ENCODE measurements at places on chromosomes 3 and 15.

- DNase-seq: no peak
Observed at GRCh38 chr3:127027811-127028548, 45.1 kb downstream of the PLXNA1 start.

DNA sequence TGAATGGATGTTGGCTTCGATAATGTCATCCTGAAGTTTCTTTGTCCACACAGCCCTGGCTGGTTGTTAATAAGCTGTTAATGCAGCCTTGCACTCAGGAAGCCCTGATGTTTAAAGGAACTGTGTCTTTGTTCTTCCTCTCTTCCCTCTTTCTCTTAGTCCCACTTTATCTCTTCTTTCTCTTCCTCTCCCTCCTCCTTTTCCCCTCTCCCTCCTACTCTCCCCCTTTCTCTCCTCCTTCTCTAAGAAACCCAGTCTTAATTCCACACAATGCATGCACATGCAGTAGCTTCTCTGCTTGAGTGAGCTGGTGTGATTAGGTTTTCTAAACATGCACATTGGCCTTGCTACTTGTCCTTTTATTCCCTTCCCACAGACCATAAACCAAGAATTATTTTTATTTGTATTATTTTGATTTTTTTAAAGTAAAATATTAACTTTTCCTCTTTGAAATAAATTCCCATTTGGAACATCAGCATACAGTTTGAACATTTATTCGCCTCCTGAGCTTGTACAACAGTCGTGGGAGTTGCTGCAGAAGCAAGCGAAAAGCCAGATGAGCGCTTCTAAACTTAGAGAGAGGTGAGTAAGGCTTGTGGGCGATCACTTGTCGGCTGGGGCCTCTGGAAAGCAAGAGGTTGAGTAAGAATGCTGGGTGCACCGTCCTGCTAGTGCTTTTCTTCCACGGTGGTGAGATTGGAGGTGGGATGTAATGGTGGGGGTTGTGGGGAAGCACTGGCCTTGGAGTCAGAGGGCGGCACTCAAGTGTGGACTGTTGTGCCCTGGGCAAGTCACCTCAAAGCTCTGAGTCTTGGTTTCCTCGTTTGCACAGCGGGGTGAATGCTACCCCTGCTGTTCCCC, 7.2 kb downstream of the GHRL start:
- DNase-seq: no peak

DNA sequence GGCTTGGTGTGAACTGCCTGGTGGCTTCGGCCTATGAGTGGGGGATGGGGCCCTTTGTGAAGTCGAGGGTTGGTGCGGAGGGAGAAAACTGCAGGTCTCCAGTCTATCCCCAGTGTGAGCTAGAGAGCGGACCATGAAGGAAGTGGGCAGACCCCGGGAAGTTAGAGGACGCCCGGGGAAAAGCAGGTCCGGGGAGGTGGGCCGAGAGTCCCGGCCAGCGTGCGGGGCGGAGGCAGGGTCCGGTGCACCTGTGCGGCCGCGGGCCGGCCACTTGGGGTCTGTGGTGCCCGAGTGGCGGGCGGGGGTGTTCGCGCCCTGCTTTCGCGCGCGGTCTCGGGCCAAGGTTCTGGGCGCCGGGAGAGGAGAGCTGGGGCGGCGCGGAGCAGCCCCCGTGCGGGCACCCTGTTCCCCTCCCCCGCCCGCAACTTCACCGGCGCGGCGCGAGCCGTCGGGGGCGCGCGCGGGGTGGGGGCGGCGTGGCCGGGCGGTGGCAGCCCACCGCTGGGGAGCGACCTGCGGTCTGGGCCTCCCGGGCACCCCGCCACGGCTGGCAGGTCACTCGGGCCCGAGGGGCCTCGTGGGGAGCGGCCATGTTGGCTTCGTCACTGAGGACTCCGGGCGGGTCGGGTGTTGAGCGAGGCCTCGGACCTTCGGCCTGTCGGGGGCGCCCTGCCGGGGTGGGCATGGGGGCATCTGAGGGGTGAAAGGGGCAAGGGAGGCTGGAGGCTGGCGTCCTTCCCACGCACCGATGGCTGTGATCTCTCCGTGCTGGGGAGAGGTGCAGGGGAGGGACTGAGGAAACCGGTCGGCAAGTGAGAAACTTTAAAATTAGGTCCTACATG, 4.8 kb downstream of the UBE2E1 start:
- DNase-seq: peak; percentile 25

GRCh38 chr3:148369381-148369780, 328.3 kb upstream of the AGTR1 start:
- no peak for DNase-seq

GRCh38 chr3:185210621-185211142, 43.2 kb downstream of the EHHADH start:
- no peak for DNase-seq

DNA sequence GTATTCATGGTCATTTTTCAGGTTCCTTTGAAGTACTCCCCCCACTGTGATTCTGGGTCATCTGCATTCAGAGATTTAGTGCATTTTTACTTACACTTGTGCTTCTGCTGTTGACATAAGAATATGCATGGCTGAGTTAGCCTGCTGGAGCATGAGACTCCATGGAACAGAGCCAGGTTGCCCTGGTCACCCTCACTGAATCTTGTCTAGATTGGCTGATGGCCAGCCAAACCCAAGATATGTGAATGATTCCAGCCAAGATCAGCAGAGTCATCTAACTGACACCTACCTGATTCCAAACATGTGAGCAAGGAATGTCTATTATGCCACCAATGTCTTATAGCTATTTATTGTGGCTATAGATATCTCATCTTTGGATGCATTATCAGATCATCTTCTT, 25.1 kb downstream of the DTWD1 start:
- peak; percentile 85 for DNase-seq

DNA sequence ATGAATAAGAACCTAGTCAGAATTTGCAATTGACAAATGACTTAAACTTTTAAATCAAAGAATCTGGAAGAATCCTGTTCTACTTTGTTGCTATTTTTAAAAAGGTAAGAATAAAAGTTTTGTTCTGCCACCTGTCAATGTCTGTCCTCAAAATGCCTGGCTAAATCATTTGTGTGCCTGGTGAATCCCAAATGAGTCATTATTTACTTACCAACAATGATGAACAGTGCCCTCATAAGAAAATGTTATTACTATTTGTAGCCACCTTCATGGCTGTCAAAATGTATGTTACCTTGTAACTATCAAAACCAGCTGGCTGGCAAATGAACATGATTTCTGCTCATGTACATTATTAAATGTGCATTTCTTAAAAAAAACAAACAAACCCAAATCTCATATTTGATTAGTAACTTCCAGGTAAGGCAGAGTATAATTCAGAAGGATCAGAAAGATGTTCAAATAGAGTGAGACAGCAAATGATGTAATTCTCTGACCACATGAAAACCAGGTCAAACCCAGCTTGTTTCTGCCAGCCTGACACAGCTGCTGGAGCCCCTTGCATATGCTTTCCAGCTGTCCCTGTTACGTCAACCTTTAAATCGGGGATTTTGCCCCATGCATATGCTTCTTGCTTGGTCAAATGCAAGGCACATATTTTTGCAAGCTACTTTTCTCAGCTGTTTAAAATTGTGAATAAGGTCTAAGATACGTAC, 137.9 kb downstream of the SSR3 start:
- DNase-seq: no peak

DNA sequence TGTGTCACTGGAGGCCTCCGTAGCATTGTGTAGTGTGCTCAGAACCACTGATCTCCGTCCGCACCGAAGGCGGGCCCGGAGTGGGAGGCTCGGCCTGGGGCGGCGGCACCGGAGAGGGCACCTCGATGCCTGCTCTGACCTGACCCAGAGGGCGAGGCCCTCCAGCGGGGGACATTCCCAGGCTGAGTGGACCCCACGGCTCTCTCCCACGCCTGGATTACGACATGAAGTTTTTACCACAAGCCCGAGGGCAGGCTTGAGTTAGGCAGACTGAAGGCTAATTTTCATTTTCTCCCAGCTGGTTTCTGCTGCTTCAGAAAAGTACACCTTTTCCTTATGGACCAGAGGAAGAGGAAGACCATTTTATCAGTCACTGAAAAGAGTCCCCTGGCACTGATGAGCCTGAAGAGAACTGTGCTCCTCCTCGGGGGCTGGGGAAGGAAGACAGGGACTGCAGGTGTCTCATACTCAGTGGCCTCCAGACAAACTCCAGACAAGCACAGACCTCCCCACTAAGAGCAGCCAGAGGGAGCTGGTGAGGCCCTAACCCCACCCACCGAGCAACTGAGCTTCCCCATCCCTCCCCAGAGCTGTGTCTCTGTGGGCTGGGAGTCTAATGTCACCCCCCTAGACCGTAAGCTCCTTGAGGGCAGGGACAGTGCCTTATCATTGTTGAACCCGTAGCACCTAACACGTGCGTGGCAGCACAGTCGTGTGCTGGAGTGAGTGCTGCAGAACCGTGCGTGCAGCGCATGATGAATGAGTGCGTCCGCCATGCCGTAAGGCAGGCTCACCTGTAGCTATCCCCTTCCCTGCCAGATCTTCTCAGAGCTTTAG, 74.5 kb upstream of the BLM start:
- DNase-seq: no peak

GRCh38 chr3:101142160-101142559, 148.9 kb upstream of the ABI3BP start:
- no peak for DNase-seq

GRCh38 chr3:159169828-159170227, 368.0 kb downstream of the MFSD1 start:
- peak; percentile 87 for DNase-seq

DNA sequence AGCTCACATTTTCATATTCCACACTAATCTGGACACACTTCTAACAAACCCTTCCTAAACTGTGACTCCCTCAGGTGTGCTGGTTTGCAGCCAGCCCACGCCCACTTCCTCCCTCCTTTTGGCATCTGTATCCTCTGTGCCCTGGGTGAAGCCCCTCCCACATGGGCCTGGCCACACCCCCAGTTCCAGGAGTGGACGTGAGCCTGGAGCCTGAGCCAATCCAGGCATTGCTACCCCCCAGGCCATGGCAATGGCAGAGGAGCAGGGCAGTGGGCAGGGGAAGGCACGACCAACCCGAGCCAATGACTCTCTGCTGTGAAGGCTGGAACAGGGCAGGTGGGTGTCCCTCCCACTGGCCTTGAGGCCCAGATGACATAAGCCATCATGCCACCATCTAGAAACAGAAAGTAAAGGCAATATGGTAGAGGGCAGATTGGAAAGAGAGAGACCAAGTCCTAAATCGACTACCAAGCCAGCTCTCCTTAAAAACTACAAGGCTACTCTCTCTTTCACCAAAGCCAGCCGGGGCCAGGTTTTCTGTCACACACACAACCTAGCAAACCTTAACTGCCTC, 18.6 kb downstream of the FAM174B start:
- no peak for DNase-seq

GRCh38 chr15:78076231-78077052, 1.1 kb downstream of the TBC1D2B start:
- DNase-seq: peak; percentile 50

- DNase-seq: no peak
Observed at GRCh38 chr3:143521803-143522202, 326.5 kb downstream of the SLC9A9 start.

DNA sequence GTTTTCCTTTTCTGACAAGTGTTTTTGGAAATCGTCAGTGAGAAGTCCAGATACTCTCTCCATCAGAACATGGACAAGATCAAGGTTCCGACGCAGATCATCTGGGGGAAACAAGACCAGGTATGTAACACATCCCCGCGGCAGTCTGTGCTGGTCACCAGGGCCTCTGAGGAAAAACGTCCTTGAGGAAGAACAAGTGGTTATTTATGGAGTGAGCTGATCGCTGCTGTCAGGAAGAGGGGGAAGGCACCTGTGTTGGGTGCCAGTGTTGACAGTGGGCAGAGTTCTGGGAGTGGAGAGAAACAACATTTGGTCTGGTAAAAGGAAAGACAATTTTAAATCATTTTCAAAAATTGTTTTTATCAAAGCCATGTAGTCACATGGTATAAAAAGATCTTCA, 20.7 kb upstream of the RPP14 start:
- DNase-seq: no peak

DNA sequence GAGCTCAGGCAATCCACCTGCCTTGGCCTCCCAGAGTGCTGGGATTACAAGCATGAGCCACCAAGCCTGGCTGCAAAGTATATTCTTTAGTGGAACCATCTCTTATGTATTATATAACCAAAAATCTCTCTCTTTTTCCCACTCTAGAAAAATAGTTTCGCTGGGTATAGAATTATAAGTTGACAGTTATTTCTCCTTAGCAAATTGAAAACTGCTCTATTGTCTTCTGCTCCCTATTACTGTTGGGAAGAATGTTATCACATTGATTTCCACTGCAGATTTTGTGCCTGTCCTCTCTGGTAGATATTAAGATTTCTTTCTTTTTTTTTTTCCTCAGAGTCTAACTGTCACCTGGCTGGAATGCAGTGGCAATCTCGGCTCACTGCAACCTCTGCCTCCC, 10.2 kb upstream of the DHX30 start:
- no peak for DNase-seq

- no peak for DNase-seq
Observed at GRCh38 chr15:79208179-79208578, 74.3 kb upstream of the ANKRD34C start.

- no peak for DNase-seq
Observed at GRCh38 chr3:14077310-14077709, 47.4 kb downstream of the CHCHD4 start.

- DNase-seq: peak; percentile 71
Observed at GRCh38 chr15:32743411-32744140, 25.8 kb downstream of the GREM1 start.

- peak; percentile 68 for DNase-seq
Observed at GRCh38 chr3:71210257-71211007, 373.1 kb downstream of the FOXP1 start.

DNA sequence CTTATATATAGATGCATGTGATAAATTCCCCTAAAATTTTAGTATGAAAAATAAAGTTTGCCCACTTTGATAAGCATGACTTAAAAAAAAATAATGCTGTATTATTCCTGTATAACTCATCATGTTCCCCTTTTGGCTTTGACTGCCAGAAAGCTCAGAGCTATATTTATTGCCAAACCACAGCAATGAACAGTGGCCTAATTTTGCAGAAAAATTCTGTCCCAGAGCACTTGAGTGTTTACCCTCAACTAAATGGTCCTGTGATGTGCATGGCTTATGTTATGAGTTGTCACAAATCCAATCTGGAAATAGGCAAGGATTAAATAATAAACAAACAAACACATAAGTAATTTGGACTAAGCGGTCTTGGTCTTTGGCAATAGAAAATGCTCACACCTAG, 276.7 kb downstream of the SLC9A9 start:
- DNase-seq: no peak

- DNase-seq: no peak
Observed at GRCh38 chr3:59433546-59433945, 383.7 kb upstream of the CFAP20DC start.

DNA sequence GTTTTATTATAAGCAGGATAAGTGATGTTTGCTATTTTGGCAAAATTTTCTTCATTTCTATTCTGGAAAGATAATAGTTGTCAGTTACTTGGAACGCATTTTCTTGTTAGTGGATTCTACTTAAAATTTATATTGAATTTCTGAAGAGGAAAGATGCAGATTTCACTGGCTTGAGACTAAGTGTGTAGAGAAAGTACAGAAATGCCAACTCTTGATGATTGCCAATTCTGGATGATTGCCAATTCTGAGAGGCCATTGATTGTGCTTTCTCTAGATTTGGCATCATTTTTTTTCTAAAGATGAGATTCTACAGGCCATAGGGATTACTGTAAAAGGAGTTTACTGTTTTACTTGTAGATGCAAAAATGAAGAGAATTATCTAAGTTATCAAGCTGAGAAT, 58.9 kb upstream of the CNTN3 start:
- DNase-seq: no peak

GRCh38 chr3:31011380-31011779, 116.9 kb upstream of the GADL1 start:
- DNase-seq: no peak
